ENCODE measurements at places on chromosomes 7 and 10.

DNA sequence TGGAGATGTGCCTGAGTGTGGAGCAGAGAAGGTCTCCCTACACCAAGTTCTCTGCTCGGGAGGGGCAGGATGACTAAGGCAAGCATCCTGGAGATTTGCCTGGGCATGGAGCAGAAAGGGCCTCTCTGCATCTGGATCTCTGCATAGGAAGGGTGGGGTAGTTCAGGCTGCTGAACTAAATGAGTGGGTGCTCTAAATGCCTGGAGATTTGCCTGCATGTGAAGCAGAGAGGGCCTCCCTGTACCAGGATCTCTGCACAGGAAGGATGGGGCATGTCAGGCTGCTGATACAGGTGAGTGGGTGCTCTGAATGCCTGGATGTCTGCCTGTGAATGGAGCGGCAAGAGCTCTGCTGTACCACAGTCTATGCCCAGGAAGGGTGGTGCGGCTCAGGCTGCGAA, 680.7 kb downstream of the SUGCT start:
- no peak for DNase-seq

DNA sequence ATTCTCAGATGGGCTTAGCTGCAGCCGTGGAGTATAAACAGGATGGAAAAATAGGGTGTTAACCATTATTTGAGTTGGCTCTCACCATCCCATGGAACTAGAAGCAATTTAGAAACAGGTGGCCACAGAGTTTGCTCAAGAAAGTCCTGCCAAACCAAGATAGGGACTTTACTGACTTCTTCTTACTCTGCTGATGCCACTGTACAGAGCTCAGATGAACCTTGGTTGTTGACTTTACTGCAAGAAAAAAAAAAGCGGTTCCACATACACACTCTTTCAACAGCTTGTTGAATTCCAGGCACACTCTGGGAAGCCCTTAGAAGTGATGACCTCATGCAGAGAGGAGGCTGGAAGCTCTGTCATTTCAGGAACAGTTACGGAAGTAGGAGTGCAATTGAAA, 753.4 kb downstream of the NRG3 start:
- no peak for DNase-seq

GRCh38 chr7:41758321-41758720, 55.4 kb upstream of the INHBA start:
- DNase-seq: no peak

GRCh38 chr7:131692131-131692960, 135.9 kb upstream of the PODXL start:
- no peak for DNase-seq

DNA sequence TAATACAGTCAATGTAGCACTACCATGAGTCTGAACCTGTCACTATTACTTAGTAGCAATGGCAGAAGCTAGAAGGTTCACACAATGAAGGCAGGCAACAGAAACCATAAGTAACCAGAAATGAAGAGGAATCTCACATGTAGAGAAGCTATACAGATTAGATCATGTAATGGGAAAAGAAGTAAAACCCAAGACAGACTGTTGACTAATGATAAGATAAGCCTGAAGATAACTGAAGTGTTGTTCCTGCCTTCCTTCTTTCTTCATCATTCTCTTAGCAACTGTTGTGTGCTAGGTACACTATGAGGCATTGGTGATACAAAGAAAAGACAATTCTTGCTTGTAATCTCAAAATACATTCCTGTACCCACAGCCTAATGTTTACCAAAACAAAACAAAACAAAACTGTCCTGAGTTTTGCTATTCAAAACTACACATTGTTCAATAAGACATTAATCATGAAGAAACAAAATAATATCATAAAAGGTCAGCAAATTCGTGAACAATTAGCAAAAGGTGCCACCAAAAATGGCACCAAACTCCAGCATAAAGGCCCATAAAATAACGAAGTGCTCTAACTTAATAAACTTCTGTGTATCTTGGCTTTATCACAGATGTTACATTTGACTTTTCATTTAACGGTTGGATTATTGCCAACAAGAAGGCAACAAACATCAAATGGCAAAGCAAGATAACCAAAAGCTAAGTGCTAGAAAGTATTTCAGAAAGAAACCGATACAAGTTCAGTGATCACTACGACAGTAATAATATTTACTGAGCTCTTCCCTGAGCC, 27.1 kb downstream of the ZNF800 start:
- no peak for DNase-seq

DNA sequence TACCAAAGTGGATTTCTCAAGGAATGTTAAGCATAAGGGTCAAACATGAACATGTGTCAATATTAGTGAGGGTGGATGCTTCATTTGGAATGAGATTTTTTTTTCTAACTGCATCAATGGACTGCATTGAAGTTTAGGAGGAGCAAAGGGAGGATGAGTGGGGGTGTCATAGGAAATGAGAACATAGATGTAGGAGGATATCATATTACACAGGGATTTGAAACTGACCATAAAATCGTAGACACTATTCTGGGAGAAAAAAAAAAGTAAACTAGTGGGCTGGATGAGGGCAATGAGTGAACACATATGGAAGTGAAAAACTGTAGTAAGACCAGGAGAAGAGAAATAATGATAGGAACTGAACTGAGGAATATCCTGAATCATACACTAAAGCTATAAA, 109.4 kb downstream of the SEMA3A start:
- DNase-seq: no peak

DNA sequence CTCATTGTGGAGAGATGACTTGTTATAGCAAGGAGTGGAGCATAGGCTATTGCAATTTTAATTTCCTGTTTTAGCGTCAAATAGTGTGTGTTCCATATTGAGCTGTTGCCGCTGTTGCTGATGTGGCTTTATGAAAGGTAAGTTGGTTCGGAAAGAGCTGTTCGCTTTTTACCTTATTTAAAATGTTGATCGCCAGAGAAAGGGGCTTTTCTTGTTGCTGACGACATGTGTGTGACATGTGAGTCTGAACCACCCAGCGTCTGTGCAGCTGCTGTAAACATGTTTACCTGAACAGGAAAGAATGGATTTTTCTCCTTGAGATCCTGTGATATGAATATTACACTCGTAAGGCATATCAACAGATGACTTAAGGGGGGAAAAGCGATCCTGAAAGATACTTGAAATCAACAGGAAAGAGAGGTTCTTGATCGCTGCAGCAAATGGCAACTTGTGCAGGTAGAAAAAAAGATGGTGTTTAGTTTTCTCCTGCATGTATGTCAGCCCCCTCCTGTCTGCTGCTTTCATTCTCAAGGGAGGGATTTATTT, 2.5 kb downstream of the ZEB1 start:
- DNase-seq: no peak

DNA sequence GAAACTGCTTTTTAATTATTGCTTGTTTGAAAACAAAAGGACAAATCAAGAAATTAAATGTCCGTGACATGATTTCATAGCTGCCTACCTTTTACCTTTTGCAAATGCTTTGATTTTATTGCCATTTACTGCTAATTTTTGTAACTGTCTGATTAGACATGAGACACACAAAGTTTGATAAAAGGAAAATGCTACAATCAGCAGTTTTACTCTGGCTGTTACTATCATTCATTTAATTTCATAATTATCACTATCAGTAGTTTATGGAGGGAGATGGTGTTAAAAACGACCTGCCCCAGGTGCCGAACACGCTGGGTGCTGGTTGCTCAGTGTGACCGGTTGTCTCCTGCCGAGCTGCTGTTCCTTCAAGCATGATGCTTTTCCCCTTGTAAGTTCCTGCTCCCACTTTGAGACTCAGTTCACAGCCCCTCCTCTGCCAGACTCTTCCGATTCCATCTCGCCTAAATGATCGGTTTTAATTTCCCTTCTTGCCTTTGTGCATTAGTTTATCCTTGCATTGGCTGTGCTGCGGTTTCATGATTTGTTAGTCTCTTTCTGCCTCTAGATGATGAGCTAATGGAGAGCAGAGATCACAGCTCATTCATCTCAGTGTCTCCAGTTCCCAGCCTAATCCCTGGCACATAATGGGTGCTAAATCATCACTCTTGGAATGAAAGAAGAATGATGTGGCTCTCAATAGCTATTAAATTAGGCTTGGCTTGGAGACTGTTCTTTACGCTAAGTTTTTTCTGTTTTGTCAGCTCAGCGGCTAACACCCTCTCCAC, 110.6 kb downstream of the PFKFB3 start:
- DNase-seq: no peak

DNA sequence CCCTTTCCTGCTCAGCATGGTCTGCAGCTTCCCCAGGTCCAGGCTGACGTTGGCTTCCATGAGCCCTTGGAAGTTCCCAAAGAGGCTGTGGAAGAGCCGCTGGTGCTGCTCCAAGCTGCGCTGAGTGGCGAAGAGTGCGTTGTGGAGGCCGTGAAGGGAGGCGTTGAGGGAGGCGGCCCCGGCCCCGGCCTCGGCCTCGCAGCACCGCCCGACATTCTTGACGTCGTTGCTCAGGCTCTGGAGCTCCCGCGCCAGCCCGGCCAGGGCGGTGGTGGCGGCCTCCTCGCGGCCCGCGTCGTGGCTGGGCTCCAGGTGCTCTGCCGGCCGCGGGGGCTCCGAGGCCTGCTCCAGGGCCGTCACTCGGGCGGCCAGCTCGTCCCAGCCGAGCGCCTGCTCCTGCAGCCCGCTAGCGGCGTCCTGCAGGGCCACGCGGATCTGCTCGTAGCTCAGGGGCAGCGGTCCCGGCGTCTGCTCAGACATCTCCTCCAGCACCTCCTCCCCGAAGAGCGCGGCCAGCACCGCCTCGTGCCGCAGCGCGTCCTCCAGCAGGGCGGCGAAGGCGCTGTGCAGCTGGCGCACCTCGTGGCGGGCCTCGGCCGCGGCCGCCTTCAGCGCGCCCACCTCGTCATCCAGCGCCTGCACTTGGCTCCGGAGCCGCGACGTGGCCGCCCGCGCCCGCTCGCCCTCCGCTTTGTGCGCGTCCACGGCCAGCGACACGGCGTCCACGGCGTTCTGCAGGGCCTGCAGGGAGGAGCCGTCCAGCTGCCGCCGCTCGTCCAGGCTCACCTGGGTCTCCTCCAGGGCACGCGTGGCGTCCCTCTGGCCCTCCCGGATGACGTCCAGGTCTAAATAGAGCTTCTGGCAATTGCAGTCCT, 14.7 kb downstream of the MMRN2 start:
- no peak for DNase-seq

GRCh38 chr7:40680657-40681056, 545.9 kb downstream of the SUGCT start:
- no peak for DNase-seq

DNA sequence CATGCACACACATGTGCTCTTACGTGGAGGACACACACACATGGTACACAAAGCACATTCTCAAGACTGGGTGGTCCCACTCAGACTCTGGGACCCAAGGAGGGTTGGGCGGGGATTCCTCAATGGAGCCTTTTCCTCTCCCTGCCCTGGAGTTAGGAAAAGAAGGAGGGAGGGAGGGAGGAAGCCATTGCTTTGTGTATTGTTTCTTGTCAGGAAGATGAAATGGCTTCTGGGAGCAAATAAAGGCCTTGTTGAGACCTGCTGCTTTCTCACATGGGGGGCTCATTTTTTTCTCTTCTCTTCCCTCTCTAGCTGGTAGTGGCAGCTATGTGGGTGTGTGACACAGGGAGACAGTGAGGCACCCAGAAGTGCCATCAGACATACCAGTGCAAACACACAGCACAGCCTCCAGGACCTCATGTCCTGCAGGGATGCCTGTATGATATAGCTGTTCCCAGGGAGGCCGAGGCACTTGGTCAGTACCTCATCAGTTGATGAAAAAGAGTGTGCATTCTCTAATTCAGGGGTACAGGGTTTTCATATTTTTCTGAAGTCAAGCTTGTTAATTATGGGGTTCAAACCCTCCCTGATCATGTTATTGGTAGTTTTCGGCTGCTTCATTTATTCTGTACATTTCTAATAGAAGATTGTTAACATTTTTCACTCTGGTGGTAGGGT, 5.7 kb downstream of the AQP1 start:
- DNase-seq: no peak

DNA sequence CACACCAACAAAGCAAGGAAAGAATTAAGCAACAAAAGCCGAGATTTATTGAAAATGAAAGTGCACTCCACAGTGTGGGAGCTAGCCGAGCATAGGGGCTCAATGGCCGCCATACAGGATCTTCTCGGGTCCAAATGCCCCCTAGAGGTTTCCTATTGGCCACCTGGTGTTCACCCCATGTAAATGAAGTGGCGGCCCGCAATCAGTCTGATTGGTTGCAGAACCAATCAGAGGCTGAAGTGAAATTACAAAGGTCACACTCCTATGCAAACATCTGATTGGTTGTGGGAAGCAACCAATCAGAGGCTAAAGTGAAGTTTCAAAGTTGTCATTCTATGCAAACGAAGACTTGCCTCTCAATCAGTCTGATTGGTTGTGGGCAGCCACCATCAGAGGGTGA, 61.8 kb upstream of the SLC35B4 start:
- no peak for DNase-seq

- no peak for DNase-seq
Measured at GRCh38 chr10:71426058-71426605, 29.4 kb downstream of the CDH23 start.

DNA sequence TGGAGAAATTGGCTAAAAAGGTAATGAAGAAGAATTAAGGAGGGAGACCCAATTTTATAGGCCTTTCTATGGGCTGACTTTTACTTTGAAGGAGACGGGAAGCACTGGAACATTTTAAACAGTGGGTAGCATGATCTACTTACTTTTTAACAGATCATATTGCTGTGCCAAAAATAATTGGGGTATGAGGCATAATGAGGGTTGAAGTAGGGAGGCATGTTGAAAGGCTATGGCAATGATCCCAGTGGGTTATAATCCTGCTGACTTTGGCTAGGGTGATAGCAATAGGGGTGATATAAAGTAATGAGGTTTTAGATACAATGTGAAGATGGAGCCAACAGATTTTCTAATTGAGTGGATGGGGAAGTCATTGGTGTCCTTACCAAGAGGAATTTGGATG, 73.2 kb downstream of the GPR37 start:
- no peak for DNase-seq

- no peak for DNase-seq
Measured at GRCh38 chr10:90227217-90227656, 525.8 kb downstream of the KIF20B start.

DNA sequence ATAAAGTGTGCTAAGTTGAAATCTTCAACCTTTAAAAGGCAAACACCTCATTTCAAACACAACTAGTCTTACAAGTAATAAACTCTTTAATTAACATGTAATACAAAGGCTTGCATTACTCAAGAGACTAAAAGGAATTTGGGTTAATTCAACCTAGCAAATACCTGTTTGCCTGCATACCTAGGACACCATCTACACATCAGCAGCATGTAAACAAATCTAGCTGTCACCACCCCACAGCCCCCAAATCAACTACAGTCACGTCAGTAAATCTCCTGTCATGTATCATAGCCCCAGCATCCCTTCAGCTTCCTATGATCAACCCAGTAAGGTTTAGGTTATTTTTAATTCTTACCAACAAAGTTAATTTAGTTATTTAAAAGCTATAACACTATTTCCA, 33.5 kb downstream of the ZNF800 start:
- DNase-seq: no peak

- DNase-seq: no peak
Measured at GRCh38 chr7:158955146-158955870, 99.0 kb downstream of the DYNC2I1 start.

GRCh38 chr7:131288450-131288849, 39.2 kb upstream of the MKLN1 start:
- no peak for DNase-seq

Data from NCI-H2081 treated with DMSO at 0.1 percent for 48 hours (cell line).